Pons (tissue), 1 donor: ENCODE measurements at places on chromosomes 7 and 10.

DNA sequence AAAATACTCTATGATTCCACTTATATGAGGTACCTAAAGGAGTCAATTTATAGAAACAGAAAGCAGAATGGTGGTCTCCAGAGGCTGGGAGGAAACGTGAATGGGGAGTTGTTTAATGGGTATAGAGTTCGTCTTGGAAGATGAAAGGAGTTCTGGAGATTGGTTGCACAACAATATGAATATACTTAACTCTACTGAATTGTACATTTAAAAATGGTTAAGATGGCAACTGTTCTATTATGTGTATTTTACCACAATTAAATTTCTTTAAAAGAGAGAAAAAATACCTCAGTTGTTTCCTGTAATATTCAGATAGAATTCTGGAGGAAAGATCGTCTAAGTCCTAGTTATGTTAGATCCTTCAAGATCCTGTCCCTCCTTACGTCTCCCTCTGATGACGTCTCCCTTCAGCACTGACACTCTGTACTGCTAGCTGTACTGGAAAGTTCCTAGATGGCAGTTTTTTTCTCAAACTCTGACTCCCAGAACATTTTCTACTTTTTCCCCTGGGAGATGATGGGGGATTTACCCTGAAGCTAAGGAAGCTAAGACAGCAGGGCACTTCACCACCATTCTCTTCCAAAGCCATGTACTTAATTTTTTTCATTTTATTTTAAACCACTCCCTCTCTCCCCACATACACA is 53.2 kb upstream of the CAV2 start:
- DNase-seq: no peak

DNA sequence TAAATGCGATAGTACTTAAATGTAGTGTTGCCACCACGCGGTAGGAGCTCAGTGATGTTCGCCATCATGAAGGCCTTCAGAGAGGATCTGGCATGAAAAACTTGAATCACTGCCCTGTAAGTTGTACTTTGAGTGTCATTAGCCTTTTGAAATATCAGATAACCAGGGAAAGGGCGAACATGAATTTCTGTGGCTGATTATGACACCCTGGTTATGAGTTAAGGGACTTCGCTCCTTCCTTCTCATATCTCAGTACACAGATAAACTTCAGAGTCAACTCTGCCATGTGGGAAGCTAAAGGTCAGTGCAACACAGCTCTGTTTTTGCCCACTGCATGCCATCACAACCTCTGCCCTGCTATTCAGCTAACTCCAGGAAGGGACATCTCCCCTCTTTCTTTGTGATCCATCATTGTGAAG is 8.9 kb upstream of the ACSL5 start:
- DNase-seq: no peak

DNA sequence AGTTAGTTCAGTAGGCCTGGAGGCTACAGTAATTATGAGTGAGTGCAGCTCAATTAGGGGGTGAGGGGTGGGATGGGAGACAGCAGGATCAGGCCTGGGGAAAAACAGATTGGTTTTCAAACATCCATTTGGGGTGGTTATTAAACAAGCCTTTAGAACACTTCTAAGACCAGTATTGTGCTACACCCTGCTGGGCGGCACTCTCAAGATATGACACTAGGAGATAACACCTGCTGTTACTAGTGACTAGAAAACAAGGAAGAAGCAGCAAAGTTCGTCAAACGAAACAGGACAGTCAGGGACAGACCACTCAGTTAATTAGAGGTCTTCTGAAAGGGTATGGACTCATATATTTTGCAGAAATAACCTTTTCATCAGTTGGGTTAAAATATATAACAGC is 353.6 kb downstream of the PTEN start:
- DNase-seq: no peak

DNA sequence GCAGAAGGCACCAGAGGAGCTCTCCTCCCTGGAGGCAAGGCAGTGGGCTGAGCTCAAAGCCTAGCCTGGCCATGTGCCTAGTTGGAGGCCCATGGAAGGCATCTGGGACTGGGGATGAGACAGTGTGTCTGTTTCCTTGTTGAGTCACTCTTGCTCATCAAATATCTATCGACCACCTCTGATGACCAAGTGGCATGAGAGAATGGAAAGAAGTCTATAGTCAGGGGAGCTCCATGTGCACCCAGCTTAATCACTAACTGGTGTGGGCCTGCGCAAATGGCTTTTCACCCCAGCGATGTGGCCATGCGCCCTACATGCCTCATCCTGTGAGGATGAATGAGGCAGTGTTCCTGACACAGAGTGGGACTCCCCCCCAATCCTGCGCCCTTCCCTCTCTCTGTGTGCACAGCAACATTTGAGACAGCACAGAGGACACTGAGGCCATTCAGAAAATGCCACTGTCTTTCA is 229.9 kb downstream of the RPS24 start:
- DNase-seq: peak; percentile 95

- peak; percentile 64 for DNase-seq
These were observed 375.0 kb downstream of the TYW1 start for GRCh38 chr7:67371429-67372305.

DNA sequence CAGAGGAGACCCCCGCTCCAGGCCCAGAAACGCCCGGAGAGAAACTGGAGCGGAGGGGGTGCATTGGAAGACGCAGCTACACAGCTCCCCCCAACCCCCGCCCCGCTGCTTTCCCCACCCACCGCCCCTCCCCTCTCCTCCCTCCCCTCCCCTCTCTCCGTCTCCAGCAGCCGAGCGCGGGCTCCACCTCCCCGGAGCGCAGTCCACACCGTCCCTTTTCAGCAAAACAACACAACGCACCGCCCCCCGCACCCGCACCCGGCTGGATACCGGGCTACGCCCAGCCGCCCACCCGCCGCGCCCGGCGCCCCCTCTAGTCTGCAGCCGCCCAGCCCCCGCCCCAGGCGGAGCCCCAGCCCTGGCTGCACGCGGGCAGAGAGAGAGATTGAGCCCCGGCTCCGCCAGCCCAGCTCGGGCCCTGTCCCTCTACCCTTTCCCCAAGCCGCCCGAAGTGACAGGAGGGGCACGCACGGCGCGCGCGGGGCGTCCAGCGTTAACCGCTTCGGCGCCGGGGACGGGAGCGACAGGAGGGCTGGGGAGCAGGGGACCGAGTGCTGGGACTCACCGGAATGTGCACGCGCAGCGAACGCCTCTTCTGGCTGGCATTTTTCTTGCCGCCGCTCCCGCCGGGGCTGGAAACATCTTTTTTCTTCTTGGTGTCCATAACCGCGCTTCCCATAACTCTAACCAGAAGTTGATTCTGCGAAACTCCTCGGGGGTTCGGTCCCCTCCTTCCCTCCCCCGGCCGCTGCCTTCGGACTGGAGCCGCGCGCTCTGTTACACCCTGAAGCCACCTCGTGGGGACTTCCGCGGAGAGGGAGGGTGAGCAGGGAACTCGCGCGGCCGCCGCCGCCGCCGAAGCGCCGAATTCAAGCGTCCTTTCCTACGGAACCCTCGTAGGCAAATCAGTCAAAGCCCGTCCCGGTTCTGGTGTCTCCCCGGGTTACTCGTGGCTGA is 695 bp downstream of the PRKAG2 start:
- DNase-seq: peak; percentile 33

DNA sequence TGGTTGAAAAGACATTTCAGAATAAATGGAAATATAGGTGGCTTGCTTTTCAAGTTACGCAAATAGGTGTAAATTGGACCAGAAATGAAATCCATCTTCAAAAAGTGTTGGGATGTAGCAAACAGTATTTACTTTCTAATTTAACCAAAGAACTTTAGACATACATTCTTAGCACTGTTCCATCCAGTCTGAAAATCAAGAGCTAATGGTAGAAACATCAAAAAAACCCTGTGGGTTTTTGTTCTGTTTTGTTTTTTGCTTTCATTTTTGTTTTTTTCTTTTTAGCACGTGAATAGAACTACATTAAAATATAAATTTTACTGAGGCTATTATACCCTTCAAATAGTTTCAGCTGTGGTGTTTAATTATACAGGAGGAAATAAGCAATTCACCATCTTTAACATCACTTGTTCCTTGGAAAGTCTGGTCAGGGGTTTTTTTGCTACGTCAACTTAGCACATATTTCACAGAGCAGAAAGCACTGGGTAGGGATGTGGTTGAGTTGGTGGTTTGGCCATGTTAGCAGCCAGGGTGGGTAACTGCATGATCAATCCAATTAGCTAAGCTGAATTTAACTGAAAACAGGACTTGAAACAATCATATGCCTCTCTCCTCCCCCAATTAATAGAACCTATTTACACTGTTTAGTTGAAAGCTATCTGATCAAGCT is 275.4 kb upstream of the PFKP start:
- DNase-seq: no peak
